ENCODE measurements at places on chromosomes 5 and 9.

DNA sequence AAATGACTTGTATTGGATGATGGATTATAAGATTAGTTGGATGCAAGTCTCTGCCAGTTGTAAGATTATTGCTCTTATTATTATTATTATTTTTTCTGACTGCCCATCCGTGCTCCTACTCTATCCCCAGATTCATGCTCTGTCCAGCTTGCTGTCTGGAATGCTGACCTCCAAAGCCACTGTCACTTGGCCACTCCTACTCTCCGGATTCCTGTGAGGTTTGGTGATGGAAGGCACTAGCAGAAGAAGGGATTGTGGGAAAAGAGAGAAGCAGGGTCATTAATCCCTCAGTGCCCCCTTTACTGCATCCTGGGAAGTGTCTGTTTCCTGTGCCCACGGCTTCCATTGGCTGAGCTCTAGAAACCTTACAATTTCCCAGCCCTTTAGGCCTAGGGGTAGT, 76.3 kb upstream of the IL12B start:
- DNase-seq: no peak

DNA sequence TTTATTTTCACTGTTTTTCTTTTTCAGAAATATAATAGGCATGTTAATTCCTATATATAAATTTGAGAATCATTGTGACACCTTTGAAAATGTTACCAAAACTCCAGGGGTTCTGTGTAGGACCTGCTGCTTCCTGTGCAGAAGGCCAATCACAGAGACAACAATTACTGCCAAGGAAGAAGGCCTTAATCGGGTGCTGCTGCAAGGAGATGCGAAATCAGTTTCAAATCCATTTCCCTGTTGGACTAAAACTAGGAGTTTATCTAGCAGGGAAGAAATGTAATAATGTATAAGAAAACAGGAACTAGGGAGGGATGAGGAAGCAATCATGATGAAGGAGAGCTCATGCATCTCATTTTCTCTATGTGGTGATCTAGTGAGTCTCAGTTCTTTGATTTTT, 209.7 kb upstream of the NUDT12 start:
- DNase-seq: no peak

DNA sequence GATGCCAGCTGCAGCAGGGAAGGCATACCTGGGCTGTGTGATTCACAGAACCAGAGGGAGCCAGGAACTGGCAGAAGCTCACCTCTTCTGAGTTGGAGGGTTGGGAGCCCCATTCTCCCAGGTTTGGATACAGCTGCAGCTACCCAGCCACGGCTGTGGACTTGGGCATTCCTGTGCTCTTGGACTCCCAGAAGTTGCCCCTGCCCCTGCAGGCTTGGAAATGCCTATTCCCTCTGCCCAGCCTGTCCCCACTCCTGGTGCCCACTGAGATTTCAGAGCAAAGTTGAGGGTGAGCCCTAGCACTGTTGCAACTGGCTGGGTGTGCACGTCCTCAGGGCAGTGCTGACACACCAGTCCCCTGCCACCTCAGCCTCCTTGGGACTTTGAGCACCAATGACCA, 489.7 kb downstream of the SLCO4C1 start:
- no peak for DNase-seq

GRCh38 chr5:2223303-2223702, 340.6 kb upstream of the IRX4 start:
- DNase-seq: no peak

DNA sequence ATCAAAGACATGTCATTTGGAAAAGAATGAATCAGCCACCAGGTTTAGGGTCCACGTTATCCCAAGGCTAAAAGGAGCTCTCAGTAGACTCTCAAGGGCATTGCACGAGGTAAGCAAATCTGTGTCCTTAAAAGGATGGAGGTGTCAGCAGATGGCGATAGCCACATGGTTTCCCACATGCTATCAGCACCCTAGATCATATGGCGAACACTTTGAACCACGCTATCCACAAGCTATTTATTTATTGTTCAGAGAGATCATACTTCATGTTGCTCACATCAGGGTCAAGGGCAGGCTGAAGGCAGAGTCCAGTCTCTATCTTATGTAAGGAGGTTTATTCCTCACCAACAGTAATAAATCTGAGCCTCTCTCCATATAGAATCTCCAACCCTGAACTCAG, 43.7 kb downstream of the CDH6 start:
- DNase-seq: no peak

DNA sequence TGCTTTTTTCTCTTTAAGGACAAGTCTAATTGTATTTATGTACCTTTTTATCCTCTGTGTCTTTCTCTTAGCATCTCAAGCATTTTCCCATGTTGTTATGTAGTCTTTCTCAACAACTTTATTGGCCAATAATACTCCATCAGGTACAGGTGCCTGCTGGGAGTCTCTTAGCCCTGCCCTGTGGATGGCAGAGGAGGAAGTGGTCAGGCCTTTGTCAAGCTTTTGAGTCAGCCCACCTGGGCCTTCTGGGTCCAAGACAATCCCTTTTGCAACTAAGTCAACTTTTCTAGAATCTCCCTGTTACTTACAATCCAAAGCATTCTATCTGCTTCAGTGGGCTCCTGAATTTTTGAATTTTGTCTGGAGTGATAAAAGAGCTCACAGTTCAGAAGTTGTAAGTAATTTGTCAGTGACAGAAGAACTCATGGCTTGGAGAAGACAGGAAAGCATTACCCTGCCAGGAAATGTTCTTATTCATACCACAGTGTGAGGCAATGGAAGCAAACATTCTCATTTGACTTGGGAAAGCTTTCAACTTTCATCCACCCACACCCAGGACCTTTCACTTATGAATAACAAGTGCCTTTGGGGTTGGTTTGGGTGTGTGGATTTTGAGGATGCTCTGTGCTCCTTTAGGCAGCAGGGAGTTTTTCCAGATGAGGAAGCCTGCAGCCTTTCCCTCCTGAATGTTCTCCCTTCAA, 200.0 kb upstream of the S1PR3 start:
- no peak for DNase-seq

- no peak for DNase-seq
These were observed 284.1 kb downstream of the NFIB start for GRCh38 chr9:14029806-14030374.

DNA sequence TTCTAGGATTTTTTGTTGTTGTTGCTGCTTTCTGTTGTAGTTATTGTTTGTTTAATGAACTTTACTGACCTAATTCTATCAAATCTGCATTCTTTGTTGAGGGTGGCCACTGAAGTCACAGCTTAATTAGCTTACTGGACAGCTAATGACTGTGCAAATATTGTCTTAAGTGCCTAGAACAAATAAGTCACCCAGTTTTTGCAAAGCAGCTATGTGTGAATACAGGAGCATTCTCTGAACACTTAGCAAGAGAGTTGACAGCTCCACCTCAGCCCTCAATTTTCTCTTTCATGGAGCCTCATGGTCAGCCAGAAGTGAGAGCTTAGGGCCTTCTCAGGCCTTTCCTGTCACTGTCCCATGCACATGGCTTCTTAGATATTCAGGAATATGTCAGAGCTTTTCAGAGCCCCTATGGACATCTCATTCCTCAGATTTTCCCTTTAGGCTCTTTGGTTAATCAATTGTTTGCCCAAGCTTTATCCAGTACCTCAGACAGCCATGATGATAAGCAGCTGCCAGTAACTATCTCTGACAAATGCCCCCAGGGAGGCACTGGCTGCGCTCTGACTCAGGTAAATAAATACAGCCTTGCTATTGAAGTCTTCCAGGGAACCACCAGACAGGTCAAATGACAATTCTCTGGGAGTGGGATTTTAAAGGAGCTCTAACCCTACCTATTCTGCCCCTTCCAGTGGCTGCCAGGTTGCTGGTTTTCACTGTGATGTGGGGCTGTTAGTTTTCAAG, 241.4 kb upstream of the IL12B start:
- no peak for DNase-seq

DNA sequence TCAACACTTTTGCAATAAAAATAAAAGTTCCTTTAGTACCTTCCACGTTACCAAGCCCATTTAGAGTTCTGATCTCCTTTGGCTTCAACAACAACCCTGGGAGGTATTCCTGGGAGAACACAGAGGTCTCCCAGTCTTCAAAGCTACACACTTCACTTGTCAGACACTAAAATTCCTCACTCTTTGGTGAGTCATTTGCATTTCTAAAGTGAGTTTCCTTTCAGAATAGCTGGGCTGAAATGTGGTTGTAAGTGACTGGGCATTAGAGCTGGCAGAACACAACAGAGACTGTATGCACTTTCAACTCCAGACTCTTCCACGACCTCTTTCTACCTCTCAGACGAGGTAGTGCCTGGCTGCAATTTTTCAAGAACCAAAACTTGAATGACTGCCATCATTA, 11.5 kb upstream of the F2RL1 start:
- DNase-seq: no peak

DNA sequence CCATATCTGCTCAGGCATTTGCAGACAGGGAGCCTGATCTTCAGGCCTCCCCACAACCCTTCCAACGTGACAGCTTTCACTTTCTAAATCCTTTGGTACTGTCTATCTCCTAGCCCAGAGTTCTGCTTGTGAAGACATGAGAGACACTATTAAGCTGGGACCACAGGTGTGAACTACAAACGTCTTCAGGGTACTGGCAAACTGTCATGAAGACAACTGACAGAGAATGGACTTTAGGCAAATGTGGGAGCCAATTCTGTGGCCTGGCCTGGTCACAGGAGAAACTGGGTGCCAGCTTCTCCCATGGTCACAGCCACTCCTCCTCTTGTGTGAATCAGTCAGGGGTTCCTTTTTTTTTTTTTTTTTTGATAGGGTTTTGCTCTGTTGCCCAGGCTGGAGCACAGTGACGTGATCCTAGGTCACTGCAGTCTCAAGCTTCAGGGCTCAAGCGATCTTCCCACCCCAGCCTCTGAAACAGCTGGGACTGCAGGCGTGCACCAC, 10.4 kb downstream of the TRIM14 start:
- DNase-seq: no peak

GRCh38 chr5:137669811-137670210, 66.1 kb downstream of the KLHL3 start:
- no peak for DNase-seq

DNA sequence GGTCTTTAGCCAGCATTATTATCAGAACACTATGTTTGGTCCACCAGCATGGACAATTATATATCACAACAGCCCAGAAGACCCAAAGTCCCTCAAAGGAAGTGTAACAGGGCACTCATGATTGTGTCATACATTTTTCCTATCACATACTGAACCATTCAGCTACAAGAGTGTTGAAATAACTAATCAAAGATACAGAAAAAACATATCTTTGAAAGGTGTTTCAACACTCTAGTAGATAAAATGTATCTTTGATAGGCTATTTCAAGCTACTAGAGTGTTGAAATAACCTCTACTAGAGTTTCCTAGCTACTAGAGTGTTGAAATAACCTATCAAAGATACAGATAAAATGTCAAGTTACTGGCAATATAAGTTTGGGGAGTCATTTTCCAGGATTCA, 545.0 kb downstream of the PRR16 start:
- DNase-seq: no peak

- no peak for DNase-seq
These were observed 2.9 kb upstream of the SLC4A9 start for GRCh38 chr5:140356853-140357725.

DNA sequence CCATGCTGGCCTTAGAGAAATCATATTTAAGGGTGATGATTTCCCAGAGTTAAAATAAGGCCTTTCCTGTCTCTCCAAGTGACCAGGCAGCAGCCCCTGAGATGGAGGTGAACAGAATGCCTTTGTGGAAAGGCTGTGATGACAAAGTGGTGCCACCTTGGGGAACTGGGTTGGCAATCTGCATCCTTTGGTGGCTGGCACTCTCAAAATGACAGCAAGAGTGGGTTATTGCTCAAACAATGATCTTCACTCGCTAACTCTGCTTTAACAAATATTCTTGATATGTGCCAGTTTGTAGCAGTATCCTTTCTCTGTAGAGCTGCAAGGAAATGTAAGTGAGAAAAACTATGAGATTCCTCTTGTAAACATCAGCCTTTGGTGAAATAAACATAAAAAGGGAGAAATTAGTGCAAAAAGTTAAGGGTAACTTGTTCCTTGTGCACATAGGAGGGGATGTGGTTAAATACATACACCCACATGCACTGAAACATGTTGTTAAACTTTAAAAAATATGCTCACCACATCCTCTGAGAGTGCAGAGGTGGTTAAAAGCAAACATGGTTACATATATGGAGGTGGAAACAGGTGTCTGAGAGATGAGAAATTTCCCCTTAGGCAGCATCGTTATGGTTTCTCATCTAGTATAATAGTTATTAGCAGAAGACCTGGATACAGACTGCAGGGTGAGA, 373.4 kb upstream of the CTNND2 start:
- no peak for DNase-seq

GRCh38 chr9:27118916-27119315, 9.9 kb downstream of the TEK start:
- no peak for DNase-seq

GRCh38 chr5:120778491-120779484, 314.7 kb downstream of the PRR16 start:
- no peak for DNase-seq

DNA sequence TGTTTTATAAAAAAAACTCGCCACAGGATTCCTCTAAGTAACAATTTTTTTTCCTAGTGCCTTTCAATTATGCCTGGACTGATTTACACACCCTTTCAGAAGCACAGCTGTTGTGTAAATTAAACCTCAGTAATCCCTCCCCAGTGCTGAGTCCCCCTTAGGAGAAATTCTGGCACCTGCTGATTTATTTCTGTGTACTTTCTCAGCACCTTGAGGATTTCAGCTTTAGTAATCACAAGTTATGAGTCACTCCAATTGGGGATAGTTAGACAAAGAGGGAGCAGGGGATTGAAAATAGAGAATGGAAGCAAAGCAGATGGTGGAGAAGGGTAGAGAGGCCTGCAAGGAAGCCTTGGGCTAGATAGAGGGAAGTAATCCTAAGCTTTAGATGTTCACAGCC, 171.7 kb downstream of the TTLL11 start:
- DNase-seq: no peak

DNA sequence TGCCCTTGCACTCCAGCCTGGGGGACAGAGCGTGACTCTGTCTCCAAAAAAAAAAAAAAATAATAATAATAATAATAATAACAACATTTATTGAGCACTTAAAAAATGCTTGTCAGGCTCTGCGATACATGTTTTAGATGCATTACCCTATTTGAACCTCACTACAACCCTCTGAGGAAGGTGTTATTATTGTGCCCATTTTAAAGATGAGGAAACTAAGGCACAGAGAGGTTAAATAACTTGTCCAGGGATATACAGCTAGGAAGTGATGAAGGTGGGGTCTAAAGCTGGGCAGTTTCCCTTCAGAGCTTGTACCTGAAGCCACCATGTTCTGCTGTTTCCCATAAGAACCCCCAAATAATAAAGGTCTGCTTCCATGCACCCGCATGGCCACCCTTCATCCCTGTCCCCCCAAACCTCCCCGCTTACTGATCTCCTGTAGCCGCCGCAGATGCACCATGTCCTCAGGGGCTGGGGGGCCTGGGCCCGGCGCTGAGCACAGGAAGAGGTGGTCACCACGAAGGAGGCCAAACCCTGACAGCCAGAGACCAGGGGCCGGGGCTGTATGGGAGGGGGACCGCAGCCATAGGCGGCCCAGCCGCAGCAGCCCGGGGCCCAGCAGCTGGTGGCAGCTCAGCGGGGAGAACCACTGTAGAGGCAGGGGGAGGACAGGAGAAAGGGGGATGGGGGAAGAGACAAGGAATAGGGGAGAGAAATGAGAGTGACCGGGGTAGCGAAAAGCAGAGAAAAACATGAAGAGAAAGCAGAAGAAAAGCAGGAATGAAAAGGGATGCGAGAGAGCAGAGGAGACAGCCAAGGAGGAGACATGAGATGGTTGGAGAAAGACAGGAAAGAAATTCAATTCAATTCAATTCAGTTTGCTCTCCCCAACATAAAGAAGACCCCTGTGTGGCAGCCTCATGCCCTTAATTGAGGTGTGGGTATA, 15.1 kb upstream of the FCHSD1 start:
- no peak for DNase-seq
